RWPE2 (cell line): ENCODE measurements at places on chromosomes 12 and 14.

DNA sequence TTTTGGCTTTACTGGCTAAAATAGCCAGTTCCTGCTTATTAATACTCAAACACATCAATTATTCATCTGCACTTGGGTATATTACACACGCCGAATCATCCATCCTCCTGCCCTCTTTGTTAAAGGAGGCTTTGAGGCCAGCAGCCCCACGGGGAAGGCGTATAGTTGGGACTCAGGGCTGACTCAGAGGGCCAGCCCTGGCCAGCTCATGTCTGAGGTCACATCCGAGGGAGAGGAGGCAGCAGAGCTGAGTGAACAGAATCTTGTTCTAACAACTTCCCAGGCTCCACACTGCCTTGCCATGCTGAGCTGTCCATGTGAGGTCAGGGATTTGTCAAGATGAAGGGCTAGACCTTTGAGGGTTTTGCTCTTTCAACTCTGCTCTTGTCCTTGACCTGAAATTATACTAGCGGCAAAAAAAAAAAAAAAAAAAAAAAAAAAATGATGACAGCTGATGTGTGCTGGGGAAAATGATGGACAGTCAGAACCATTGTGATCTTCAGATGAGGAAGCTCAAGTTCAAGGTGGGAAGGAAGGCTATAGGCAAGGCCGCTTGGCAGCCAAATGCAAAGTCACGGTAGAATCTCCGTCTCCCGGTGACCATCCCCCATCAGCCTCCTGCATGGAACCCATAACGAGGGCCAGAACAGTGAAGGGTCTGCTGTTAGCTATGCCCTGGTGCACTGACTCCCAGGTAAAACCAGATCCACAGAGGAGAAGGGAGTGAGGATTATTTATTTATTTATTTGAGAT lies 12.5 kb upstream of the MARK3 start:
- DNase-seq: peak; percentile 96

GRCh38 chr12:77481687-77482086 lies 349.0 kb upstream of the NAV3 start:
- DNase-seq: no peak

GRCh38 chr14:75395862-75396261 lies 32.0 kb upstream of the JDP2 start:
- DNase-seq: no peak

DNA sequence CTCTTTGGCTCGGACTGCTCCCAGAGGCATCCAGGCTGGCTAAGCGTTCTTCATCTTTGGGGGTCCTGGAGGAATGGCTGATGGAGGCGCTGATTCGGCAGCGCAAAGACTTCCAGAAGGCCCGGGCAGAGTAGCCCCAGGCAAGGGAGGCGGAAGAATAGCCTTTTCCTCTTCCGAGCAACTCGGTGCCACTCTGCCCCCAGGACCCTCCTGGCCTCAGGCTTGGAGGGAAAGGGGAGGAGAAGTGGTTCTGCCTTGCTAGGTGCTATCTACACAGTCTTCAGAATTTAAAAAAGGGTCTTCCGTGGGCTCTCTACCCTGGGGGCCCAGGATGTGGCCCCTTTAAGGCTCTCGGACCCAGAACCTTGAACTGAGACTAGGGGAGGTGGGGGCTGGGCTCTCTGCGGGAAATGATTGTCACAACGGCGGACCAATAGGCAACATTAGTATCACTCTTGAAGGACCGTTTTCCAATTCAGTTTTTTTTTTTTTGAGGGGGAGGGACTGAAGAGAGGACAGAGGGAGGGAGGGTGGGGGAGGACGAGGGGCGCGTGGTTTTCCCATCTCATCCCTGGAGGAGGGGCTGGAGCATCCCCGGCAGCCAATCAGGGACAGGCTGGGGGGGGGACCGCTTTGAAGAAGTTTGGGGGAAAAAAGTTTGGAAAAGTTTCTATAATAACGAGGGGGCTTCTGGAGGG lies at the start of gene NFATC4:
TSS of gene NFATC4 (plus strand) at position 671 of the 698 bp plus-strand sequence. CDS start 157 bp downstream, outside the sequence.
- no peak for DNase-seq

DNA sequence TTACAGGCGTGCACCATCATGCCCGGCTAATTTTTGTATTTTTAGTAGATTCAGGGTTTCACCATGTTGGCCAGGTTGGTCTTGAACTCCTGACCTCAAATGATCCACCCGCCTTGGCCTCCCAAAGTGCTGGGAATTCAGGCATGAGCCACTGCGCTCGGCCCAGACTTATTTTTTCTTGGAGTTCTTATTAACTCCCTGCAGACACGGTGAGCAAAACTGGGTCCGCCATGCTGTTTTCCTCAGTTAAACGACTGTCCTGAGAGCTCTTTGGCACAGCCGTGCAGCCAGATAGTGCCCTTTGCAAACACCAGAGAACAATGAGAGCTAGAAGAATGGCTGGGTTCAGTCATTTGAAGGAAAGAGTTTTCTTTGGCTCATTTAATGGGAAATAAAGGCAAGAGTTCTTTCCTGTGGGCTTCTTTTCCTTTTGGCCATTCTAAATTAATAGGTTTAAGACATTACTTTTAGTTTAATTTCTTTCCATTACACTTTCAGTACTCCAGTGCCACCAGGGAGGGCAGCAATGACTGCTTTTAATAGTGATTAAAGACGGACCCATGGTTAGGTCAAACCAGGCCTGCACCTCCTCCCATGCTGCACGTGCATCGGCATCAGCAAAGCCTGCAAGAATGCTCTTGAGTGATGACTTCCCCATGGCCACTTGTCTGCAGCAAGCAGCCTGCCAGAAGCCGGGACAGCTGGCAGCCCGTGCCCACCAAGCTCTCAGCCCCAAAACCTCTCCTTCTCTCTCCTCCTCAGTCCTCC lies 60.7 kb downstream of the VCPKMT start:
- peak; percentile 36 for DNase-seq

GRCh38 chr12:107349008-107349747 lies 255.8 kb upstream of the CRY1 start:
- DNase-seq: peak; percentile 89

DNA sequence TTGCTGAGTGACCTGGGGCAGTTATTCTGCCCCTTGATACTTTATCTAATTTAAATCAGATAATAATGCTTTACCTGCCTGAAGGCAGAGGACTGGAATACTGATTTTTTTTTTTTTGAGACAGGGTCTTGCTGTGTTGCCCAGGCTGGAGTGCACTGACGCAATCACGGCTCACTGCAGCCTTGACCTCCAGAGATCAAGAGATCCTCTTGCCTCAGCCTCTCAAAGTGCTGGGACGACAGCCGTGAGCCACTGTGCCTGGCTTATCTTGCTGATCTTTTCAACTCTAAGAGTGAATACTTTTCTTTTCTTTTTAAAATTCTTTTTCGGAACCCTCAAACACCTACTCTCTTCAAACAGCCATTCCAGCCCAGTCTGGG lies 699 bp upstream of the B4GALNT3 start:
- DNase-seq: no peak

DNA sequence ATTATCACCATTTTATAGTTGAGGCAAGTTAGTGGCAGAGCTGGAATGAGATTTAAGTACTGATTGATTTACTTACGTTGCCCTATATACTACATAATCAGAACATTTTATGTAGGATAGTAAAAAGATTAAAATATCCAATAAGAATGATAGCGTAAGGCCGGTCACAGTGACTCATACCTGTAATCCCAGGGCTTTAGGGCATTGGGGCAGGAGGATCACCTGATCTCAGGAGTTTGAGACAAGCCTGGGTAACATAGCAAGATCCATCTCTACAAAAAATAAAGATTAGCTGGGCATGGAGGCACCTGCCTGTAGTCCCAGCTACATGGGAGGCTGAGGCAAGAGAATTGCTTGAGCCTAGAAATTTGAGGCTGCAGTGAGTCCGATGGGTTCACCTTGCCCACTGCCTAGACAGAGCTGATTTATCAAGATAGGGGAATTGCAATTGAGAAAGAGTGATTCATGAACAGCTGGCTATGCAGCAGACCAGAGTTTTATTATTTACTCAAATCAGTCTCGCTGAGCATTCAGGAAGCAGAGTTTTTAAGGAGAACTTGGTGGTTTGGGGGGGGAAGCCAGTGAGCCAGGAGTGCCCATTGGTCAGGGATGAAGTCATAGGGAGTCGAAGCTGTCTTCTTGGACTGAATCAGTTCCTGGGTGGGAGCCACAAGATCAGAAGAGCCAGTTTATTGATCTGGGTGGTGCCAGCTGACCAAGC lies 24.7 kb upstream of the SGPP1 start:
- DNase-seq: peak; percentile 76

- DNase-seq: no peak
Observed at GRCh38 chr12:93335603-93336162, 42.0 kb upstream of the NUDT4 start.

DNA sequence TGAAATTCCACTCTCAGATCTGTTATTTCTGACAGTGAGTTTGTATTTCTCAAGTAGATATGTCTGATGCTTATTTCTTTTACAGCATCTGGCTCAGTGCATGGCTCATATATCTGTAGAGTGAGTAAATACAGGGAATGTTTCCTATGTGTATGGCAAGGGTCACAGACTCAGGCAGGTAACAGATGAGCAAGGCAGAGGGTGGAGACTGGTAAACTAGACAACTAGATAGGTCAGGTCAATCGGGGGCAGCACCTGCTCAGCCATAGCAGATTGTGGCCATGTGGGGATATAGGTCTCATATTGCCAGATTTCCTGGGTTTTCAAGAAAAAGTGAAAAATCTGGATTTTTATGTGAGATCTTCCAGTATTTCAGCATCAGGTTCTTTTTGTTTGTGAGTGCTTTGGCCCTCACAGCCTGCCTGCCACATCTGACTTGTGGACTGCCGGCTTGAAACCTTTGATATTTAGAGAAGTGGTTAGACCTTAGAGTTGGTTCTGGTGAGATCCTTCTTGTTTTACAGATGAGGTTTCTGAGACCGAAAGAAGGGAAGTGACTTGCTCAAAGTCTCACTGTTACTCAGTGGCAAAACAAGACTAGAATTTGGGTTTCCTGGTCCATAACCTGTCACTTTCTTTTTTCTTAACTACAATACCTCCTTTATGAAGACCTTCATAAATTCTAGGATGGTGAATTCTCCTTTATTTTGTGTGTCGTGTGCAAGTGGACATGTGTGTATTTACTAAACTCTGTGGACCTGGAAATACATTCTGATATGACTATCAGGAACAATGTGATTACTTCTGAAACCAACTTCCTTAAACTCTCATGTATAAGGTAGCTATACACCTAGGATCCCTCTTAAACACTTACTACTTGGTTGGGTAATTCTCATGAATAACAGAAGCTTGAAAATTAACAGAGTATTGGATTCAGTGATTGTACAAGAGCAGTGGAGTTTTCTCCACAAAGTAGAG lies 34.4 kb downstream of the PROX2 start:
- DNase-seq: no peak

GRCh38 chr12:1504304-1504894 lies 90.0 kb downstream of the FBXL14 start:
- peak; percentile 61 for DNase-seq

DNA sequence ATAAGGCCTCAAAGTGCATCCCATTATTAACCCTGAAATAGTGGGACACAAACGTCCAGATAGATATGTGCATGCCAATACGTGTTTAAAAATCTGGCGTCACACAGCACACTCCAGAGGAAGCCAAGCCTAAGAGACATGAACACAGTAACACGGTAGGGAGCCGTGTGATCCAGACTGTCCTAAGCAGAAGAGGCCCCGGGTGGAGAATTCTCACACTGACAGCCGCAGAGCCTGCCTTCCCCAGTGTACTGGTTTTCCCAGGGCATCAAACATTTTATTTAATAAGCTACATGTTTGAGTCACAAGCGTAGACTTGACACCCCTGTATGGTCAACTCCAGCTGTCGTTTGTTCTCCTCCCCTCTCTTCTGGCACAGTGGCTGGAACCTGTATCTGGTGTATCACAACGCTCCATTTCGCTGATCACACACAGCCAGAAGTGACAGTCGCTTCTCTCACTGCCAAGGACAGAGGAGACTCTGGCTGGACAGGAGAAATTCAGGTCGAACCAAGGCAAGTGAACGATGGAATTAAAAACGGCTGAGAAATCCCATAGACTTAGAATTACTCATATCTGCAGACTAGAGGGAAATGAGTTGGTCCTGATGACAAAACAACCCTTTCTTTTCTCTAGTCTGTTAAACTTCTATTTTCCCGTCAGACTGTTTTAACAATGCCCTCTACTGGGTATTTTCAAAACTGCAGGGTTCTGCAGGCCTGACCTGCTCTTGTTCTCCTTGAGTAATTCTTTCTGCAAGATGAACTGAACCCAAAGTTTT lies 359.9 kb downstream of the RGS6 start:
- DNase-seq: no peak

- DNase-seq: no peak
Observed at GRCh38 chr14:87205811-87206210, 787.2 kb downstream of the GALC start.

DNA sequence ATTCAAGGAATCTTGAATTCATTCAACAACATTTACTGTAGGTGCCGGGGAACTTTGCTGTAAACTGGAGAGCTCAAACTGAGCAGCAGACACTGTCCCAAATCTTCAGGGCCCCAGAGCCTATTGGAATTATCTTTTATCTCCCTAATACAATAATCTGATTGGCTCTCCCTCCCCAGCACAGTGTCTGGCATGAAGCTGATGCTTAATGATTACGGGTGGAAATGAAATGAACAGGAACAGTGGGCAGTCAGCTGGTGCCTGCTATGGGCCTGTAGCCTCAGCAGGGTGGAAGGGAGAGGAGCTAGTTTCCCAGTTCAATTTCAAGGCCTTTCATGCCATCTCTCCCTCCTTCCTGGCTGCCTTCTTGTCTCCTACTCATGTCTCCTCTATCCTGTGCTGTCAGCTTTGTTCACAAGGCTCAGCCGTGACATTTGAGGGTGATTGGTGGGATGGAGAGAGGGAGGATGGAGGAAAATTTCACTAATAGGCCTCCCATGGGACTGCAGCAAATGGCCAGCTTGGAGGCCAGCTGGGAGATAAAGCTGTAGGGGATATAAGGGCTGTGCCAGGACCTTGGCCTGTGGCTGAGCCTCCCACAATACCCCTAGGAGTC lies 4.3 kb upstream of the RAPGEF3 start:
- no peak for DNase-seq

GRCh38 chr12:106197906-106198623 lies 49.8 kb downstream of the CKAP4 start:
- no peak for DNase-seq

- DNase-seq: peak; percentile 55
Observed at GRCh38 chr14:69312608-69313007, 52.6 kb downstream of the GALNT16 start.

DNA sequence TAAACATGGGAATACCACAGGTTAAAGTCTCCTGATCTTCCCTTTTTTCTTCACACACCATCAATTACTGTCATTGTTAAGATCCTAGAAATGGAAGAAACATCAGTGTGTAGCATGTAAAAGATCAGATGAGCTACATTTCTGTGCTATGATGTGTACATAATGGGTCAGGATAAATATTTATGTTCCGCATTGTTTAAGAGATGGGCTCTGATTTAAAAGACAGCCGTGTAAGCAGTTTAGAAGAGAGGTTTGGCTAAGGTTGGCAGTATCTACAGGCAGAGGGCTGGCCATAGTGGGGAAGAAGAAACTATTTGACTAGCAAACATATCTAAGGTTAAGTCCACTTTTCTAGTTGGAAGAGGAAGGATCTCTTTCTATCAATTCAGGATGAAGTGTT lies 49.4 kb downstream of the LRRC9 start:
- DNase-seq: no peak

GRCh38 chr12:104928036-104928745 lies 29.9 kb downstream of the SLC41A2 start:
- DNase-seq: no peak

- no peak for DNase-seq
Observed at GRCh38 chr12:17079251-17079909, 473.4 kb upstream of the LMO3 start.

GRCh38 chr14:95362138-95362494 lies 42.4 kb upstream of the CLMN start:
- no peak for DNase-seq

GRCh38 chr14:63770187-63770807 lies 42.4 kb upstream of the SGPP1 start:
- no peak for DNase-seq

GRCh38 chr14:35304812-35305462 lies 12.8 kb downstream of the PSMA6 start:
- DNase-seq: no peak
